ENCODE measurements at places on chromosomes 4 and X. TPM values are rescaled to one million over a fixed set of nuclear protein-coding genes. Genes with fewer than 3 reads are reported as not detected.

DNA sequence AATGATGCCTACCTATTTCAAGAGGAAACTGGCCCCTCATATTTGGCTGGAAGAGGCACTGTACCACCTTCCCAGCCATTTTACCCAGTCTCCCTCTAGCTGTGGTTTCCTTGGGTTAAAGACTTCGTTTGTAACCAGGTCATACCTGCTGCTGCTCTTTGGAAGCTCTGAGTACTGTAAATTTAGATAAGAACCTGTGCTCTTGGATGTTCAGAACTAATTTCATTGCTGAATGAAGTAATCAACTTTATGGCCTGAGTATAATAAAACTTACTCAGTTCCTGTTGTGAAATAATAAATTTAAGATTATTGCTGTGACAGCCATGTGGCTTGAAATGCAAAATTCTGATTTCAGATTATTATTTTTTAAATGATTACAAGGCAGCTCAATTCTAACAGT, 12.2 kb downstream of the MTTP start:
- no peak for DNase-seq

- no peak for DNase-seq
These were observed 144.2 kb downstream of the PDLIM5 start for GRCh38 chr4:94595880-94596483.

The RAB39B gene
- total RNA-seq, result 0.36 TPM

GRCh38 chrX:49862093-49862492, 17.2 kb upstream of the USP27X start:
- DNase-seq, result no peak

GRCh38 chr4:44157611-44158277, 290.9 kb downstream of the KCTD8 start:
- no peak for DNase-seq

DNA sequence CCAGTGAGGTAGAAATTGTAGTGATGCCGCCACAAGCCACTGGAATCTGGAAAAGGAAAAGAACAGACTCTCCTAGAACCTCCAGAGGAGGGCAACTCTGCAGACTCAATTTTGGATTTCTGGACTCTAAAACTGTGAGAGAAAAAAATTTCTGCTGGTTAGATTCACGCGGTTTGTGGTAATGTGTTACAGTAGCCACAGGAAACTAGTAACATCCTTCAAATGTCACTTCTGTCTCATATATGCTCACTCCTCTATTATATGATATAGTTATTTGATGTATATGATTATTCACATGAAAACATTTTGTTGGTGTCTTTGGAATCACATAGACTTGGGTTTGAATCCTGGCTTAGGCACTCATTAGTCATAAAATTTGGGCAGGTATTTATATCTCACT, 18.8 kb downstream of the LDOC1 start:
- DNase-seq, result no peak

DNA sequence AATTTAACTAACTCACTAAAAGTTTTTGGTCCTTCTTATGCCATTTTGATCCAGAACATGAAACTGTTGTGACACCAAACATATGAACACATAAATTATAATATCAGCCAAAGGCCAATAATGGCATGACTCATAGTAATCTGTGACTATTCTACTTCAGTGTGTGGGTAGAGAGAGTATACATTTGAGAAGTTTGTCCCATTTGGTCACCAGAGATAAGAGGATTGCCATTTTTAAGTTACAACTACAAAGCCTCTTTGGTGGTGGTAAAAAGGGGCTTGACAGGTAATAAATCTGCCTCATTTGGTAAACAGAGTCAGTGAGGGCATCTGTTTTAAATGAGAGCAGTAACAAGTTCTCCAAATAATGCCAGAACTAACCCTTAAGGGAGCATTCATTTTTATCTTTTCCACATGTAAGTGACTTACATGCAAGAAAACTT, 117.9 kb downstream of the TBC1D19 start:
- DNase-seq, result no peak

- no peak for DNase-seq
These were observed 1027.2 kb downstream of the FAT4 start for GRCh38 chr4:126341927-126342326.

The SPATA4 gene
- 0.72 TPM for total RNA-seq

Data from osteoblast (primary cell).